Ascending aorta (tissue), 2 donors: ENCODE measurements at places on chromosomes 2 and 18. TPM values are rescaled to one million over a fixed set of nuclear protein-coding genes. Genes with fewer than 3 reads are reported as not detected.

RSAD2 gene
- total RNA-seq: 0.32 TPM

UNC80 gene
- 0.11 TPM for total RNA-seq

ZNF519 gene
- total RNA-seq: not detected

THOC1 gene
- 12.0 TPM for total RNA-seq

DNA sequence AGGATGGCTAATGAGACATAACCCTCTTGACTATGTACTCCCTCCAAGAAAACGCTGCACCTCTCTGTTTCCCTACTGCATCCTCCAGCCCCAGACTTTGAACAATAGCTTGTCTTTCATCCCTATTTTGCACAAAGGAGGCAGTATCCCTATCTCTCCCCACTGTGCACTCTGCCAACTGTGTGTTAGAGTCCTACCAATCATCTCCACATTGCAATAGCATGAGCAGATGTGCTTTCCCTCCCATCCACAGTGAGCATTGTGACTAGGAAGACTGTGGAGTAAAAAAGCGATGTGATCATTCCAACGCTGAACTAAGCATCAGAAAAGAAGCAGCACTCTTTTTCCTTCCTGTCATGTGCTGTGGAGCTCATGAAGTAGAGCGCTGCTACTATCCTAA lies 206.3 kb upstream of the GULP1 start:
- DNase-seq: no peak

DNA sequence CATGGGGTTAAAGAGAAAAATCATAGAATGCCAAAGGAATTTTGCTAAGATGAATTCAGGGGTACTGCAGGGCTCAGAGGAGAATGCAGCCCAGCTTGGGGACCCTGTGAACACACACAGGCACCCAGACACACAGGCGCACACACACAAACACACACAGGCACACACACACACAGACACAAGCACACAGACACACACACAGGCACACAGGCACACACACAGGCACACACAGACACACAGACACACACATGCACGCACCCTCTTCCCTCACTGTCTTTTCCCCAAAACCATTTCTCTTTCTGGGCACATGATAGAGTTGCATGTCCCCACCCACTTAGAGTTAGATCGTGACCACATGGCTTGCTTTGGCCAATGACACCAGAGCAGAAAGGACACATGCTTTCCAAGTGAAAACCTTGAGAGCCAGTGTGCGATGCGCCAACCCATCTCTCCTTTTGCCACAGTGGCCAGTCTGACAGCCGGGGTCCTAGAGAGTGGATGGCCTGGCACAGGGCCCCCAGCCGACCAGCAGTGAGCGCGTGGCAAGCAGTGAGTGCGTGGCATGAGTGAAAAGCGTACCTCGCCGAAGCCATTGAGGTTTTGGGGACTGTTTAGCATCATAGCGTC lies 163.3 kb downstream of the KLHL29 start:
- DNase-seq: no peak

- DNase-seq: no peak
These were observed 95.9 kb downstream of the LPIN1 start for GRCh38 chr2:11842336-11842735.

- DNase-seq: no peak
These were observed 65.7 kb downstream of the PXDN start for GRCh38 chr2:1678609-1679008.

GRCh38 chr2:27278010-27278409 lies 2.8 kb downstream of the DNAJC5G start:
- DNase-seq: no peak

DNA sequence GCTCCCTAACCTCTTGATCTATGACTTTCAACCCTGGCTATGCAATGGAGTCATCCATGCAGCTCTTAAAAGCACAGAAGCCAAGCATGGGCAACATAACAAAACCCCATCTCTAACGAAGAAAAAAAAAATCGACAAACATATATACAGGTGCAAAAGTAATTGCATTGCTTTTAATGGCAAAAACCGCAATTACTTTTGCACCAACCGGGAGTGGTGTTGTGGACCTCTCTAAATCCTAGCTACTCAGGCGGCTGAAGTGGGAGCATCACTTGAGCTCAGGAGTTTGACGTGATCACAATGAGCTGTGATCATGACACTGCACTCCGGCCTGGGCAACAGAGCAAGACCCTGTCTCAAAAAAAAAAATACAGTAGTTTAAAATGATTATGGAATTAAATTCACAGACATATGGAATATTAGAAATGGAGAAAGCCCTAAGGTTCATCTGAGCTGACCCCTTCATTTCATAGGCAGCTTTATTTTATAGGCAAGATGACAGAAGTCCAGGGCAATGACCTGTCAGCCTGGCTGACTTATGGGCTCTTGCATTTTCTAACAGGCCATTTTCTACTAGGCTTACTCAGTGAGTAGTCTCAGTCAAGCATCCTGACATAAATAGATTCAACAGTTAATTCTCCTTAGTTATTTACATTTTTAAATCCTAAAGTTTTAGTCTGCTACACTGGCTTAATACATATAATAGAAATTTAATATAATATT lies 183.8 kb downstream of the ANKRD44 start:
- DNase-seq: no peak

DNA sequence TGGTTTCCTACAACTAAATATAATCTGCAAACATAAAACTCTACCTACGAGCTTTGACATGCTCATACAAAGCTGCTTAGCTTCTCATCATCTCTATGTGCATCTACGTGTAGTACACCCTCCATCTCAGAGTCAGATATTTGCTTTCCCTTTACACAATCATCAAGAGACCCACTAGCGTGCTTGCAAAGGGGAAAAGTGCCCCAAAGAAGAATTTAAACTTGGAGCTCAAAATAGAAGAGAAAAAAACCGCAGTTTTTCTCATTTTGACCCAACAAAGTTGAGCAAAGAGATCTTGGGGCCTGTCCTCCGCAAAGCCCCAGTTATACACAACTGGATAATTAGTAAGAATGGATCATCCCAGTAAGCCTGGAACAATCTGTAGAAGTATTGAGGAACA lies 104.1 kb downstream of the PAX3 start:
- DNase-seq: no peak

GRCh38 chr2:74528600-74529356 lies 728 bp downstream of the AUP1 start:
- DNase-seq: no peak

GRCh38 chr18:60040971-60041370 lies 141.2 kb downstream of the PMAIP1 start:
- DNase-seq: no peak

DNA sequence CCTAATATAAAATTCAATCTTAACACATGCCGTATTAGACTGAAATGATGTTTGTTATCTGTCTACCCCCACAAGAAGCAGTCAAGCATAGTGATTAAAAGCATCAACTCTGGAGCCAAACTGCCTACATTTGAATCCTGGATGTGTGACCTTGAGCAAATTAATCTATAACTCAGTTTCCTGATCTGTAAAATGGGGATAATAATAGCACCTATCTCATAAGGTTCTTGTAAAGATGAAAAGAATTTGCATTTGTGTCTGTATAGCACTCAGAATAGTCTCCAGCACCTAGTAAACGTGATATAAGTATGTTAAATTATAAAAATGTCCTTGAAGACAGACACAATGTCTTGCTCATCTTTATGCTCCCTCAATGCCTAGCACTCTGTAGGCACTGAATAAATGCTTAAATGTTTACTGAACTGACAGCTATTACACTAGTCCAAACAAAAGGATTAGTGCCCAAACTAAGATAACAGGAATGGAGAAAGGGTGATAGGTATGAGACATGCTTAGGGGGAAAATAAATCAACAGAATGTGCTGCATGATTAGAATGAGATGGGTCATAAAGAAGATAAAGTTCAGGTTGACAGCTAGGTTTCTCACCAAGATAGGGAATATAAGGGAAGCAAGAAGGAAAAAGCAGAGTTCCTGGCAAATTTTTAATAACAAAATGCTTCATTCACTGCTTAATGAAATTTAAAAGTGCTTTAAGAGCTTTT lies 180.6 kb downstream of the ATAD2B start:
- no peak for DNase-seq

DNA sequence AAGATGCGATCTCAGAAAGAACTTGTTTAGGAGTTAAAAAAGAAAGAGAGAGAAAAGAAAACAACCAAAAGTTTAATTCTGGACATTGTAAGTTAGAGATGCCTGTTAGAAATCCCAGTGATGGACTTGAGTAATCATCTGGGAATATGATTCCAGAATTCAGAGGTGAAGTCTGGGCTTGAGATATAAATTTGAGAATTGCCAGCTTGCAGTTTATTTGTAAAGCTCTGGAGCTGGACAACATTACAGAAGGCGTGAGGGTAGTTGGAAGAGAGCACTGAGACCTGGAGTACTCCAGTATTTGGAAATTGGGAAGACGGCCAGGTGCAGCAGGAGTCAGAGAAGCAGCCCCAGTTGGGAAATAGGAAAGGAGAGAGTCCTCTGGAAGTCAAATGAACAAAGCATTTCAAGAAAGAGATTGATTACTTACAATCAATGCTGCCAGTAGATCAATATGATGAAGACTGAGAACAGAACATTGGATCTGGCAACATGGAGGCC lies 128.8 kb upstream of the ARHGAP28 start:
- no peak for DNase-seq

- DNase-seq: no peak
These were observed 102.2 kb downstream of the PDE1A start for GRCh38 chr2:182324665-182325064.

GRCh38 chr2:120382541-120383144 lies 36.7 kb downstream of the INHBB start:
- no peak for DNase-seq

DNA sequence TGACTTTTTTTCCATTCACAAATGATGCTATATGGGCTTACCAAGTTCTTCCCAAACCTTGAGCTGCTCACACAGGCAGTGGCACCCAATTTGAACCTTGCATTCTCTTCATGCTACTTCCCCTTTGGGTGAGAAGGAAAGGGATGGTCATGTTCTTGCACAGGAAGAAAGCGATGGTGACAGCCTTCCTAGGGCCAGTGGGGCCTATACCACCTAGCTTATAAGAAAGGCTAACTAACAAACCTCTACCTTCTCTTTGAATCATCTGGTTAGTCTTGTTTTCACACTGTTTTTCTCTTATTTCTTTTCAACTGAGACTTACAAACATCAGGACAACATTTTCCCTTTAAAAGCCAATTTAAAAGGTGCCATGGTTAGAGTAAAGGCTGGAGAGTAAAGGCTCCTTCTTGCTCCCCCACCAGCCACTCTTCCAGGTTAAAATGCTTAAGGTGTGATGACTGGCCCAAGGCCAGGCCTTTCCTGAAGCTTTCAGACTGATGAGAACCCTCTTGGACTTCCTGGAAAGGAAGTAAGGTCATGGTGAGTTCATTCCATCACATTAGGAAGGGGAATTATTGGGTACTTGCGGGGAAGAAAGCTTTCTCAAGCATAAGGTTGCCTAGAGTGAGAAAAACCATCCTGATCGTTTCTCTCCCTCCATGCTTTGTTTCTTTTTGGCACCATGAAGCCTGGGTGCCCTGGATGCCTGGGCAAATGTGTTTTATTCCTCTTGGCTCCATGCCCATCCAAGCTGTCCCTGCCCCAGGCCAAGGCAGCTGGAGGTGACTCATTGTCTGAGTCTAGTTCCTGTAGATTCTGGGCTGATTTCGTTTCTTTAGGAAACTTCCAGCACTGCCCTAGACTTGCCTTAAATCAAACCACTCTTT lies 41.4 kb upstream of the ITGB6 start:
- peak; percentile 81 for DNase-seq

- DNase-seq: no peak
These were observed 109.3 kb downstream of the ANTXR1 start for GRCh38 chr2:69122271-69122670.

GRCh38 chr2:72864500-72864899 lies 22.7 kb upstream of the SPR start:
- no peak for DNase-seq

GRCh38 chr2:1927896-1928568 lies 183.7 kb upstream of the PXDN start:
- DNase-seq: no peak

- no peak for DNase-seq
These were observed 55.2 kb downstream of the BCL11A start for GRCh38 chr2:60498127-60498815.

- DNase-seq: no peak
These were observed 246.4 kb downstream of the VAPA start for GRCh38 chr18:10160251-10160650.
